ENCODE measurements at places on chromosomes 12 and 14. TPM values are rescaled to one million over a fixed set of nuclear protein-coding genes. Genes with fewer than 3 reads are reported as not detected.

The NTN4 gene
- total RNA-seq, result 68.2 TPM

The SPIC gene
- total RNA-seq, result not detected

The C12orf54 gene
- not detected for total RNA-seq

The HOXC9 gene
- 0.22 TPM for total RNA-seq

The TOMM20L gene
- total RNA-seq, result not detected

The KERA gene
- total RNA-seq, result not detected

The SRSF5 gene
- total RNA-seq, result 153 TPM

The TGM1 gene
- total RNA-seq, result 1.1 TPM

The VPS33A gene
- 23.8 TPM for total RNA-seq

The ACSM4 gene
- not detected for total RNA-seq

The MSI1 gene
- not detected for total RNA-seq

The TAS2R42 gene
- total RNA-seq, result not detected

The ADCY4 gene
- total RNA-seq, result 34.2 TPM

The LRTM2 gene
- not detected for total RNA-seq

The OR4L1 gene
- not detected for total RNA-seq

The PPP4R3A gene
- total RNA-seq, result 105 TPM

The SERPINA9 gene
- not detected for total RNA-seq

The TAS2R13 gene
- 5.2 TPM for total RNA-seq

The SERPINA10 gene
- not detected for total RNA-seq

The ZFHX2 gene
- total RNA-seq, result 0.86 TPM

The PTGES3 gene
- 239 TPM for total RNA-seq

The ANAPC7 gene
- total RNA-seq, result 72.1 TPM

The KLRC2 gene
- total RNA-seq, result not detected

The HOXC4 gene
- not detected for total RNA-seq

The CAPZA3 gene
- not detected for total RNA-seq

The MYF5 gene
- total RNA-seq, result not detected

The FAM90A1 gene
- total RNA-seq, result not detected

The PTCSC3 gene
- not detected for total RNA-seq

The PTHLH gene
- 4.1 TPM for total RNA-seq

The PLXNC1 gene
- total RNA-seq, result 0.07 TPM

The TRPV4 gene
- total RNA-seq, result 1.7 TPM

The RTL1 gene
- not detected for total RNA-seq

All from thoracic aorta endothelial cell (primary cell).